ENCODE measurements at places on chromosomes 2 and 18. TPM values are rescaled to one million over a fixed set of nuclear protein-coding genes. Genes with fewer than 3 reads are reported as not detected.
A peak's percentile ranks its signal among the peaks of the same experiment; 100 is the strongest.

MRPS5 gene
- total RNA-seq = 66.3 TPM

DNA sequence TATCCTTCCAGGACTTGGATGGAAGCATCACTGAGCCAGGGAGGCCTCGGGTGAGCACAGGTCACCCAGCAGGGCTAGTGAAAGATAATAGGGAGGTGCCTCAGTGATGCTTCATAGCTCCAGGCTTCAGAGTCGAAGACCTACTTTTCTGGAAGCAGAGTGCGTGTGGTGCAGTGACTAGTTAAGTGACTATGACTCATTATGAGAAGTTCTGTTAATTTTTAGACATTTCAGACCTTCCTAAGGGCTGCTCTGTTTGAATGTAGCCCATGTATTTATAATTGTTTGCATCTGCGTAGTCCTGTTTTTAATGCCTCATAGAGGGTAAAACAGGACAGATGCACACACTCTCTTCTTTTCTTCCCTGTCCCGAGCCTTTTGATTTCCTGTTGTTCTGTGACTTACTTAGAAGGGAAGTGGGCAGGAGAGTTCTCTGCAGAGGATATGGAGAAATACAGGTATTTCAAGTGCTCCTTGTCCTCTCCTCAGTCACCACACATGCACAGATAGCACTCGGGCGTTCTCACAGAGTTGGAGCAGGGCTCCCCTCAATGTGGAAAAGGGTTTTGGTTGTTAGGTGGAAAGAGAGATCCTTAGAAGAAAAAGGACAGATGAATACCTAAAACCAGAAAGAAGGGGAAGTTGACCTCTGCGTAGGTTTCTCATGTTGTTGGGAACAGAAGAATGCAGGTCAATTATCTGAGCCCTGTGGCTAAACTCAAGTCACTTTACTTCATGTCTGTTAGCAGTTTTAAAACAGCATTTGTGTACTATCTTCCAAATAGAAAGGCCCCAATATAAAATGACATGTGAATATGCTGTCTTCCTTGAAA, 34.7 kb downstream of the RALB start:
- peak; percentile 54 for DNase-seq
- peaks cover 60% of the 10 kb centered on the region for H3K36me3 ChIP-seq
- H3K27ac ChIP-seq = peak overlapping the region; percentile 89

QPCT gene
- not detected for total RNA-seq

DNA sequence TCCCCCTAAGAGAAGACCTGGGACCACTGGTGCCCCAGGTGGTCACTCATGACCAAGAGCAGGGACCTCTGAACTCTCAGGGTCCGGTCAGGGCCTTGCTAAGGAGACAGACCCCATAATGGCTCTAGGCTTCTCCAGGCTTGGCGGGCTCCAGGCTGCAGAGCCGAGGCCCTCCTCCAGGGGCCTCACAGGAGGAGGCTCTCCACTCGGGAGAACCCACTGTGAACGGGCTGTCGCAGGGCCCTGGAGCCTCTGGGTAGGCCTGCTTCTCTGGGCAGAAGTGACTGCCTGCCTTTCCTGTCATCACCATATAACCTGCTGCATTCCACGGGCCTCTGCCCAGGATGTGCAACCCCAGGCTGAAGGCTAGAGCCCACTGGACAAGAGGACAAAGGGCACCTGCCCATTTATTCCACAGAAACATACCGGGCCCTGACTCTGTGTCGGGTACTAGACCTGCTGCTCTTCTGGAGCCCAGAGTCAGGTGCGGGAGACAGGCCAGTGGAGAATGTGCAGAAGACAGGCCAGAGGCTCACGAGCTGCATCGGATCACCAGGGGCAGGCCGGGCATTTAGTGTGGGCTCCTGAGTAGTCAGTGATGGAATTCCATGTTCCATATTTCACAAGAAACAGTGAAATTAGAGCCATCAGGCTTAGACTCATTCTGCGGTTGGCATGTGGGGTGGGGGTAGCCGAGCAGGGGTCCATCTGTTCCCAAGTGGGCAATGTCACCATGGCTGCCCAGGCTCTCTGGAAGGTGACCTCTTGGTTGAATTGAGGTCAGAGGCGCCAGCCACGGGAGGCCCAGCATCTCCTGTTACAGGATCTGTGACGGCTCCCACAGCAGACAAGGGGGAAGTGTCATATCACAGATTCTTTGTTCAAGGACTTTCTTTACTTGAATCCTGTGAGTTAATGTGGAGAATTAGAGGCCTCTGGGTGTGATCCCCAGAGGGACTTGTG, 220.8 kb downstream of the SH3RF3 start:
- peaks cover 34% of the 10 kb centered on the region for H3K4me1 ChIP-seq
- no peak for DNase-seq
- peak overlapping the region; percentile 79 for H3K27ac ChIP-seq
- no peaks in the 10 kb centered on the region for H3K36me3 ChIP-seq
- H3K27me3 ChIP-seq = peaks cover 31% of the 10 kb centered on the region

LYPD6 gene
- not detected for total RNA-seq

DNA sequence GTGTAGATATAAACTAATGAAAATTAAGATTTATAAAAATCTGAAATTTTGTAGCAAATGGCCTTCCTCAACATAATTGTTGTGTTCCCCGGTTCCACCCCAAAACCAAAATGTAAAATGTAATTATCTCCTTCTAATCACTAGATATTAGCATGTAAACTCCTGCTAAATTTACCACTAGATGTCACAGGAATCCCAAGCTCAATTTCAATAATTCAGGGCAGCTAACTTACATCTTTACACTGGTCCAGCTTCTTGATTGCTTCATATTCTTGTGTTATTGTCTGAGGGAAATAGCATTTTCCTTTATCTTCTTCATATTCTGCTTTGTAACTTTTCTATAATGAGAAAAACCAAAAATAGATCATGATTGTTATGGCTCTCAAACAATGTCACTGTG, 42.6 kb downstream of the NEB start:
- no peak overlapping the region for H3K4me3 ChIP-seq
- H3K27me3 ChIP-seq = no peaks in the 10 kb centered on the region
- DNase-seq = no peak
- no peaks in the 10 kb centered on the region for H3K4me1 ChIP-seq
- no peak overlapping the region for H3K27ac ChIP-seq
- no peaks in the 10 kb centered on the region for H3K36me3 ChIP-seq

- H3K27ac ChIP-seq = no peak within 1 kb of the TSS
- peaks cover 9% of the 10 kb centered on the region for H3K4me1 ChIP-seq
- DNase-seq = no peak
- no peaks in the 10 kb centered on the region for H3K36me3 ChIP-seq
- H3K4me3 ChIP-seq = peak within 1 kb of the TSS; percentile 37
Observed at GRCh38 chr2:237627441-237628246, at the start of gene LRRFIP1. Gene LRRFIP1 (plus strand): TSS chr2:237627587. CDS start chr2:237627645, 58 bp downstream.

PPP1R1C gene
- total RNA-seq = not detected

EVA1A gene
- not detected for total RNA-seq

DNA sequence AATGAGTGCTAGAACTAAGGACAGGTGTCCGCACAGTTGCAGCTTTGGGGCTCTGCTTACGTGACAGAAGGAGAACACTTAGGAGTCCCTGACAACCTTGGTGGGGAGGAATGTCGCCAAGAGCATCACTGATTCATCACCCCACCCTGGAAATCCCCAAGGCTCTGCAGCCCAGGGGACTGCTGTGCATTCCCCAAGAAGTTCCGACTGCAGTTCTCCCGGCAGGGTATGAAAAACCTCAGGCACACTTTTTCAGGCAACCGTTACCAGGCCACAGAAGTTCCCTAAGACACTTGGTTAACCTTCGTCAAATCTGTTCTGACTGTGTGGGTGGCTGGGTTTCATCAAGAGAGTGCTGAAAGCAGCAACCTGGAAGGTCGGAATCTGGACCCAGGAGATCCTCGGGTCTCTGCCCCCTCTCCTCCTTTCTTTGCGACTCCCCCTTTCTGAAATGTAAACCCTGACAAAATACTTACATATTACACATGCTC, 192.1 kb upstream of the CXCR4 start:
- H3K36me3 ChIP-seq = no peaks in the 10 kb centered on the region
- H3K27ac ChIP-seq = peak overlapping the region; percentile 12
- peaks cover 35% of the 10 kb centered on the region for H3K4me1 ChIP-seq
- no peak overlapping the region for H3K4me3 ChIP-seq

DNA sequence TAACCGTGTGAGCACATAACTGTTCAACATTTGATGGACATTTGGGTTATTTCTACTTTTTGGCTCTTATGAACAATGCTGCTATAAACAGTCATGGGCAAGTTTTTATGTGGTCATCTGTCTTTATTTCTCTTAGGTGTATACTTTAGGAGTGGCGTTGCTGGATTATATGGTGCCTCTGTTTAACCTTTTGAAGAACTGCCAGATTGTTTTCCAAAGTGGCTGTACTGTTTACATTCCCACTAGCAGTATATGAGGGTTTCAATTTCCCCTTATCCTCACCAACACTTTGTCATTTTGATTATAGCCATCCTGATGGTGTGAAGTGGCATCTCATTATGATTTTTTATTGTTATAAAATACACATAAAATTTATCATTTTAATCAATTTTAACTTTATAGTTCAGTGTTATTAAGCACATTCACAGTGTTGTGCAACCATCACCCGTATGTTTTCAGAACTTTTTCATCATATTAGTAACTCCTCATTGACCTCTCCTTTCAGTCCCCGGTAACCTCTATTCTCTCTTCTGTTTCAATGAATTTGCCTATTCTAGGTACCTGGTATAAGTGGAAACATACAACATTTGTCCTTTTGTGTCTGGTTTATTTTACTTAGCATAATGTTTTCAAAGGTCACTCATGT, 55.4 kb downstream of the EML4 start:
- H3K27ac ChIP-seq = no peak overlapping the region
- peaks cover 39% of the 10 kb centered on the region for H3K4me1 ChIP-seq
- DNase-seq = no peak
- peaks cover 38% of the 10 kb centered on the region for H3K36me3 ChIP-seq
- H3K4me3 ChIP-seq = no peak overlapping the region

- H3K27me3 ChIP-seq = peaks cover 7% of the 10 kb centered on the region
- no peak overlapping the region for H3K27ac ChIP-seq
- no peak overlapping the region for H3K4me3 ChIP-seq
- DNase-seq = peak; percentile 63
- no peaks in the 10 kb centered on the region for H3K36me3 ChIP-seq
- H3K4me1 ChIP-seq = peaks cover 41% of the 10 kb centered on the region
Observed at GRCh38 chr2:27720004-27720551, 51.4 kb upstream of the MRPL33 start.

DNA sequence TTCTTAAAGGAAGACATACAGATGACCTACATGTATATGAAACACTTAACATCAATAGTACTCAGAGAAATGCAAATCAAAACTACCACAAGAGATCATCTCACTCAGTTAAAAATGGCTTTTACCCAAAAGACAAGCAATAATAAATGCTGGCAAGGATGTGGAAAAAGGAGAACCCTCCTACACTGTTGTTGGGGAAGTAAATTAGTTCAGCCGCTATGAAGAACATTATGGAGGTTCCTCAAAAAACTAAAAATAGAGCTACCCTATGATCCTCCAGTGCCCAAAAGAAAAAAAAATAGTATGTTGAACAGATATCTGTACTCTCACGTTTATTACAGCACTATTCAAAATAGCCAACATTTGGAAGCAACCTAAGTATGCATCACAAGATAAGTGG, 1579.4 kb upstream of the TMEFF2 start:
- no peak overlapping the region for H3K4me3 ChIP-seq
- H3K36me3 ChIP-seq = no peaks in the 10 kb centered on the region
- no peak overlapping the region for H3K27ac ChIP-seq
- no peak for DNase-seq

- no peak overlapping the region for H3K27ac ChIP-seq
- peak; percentile 63 for DNase-seq
- no peaks in the 10 kb centered on the region for H3K27me3 ChIP-seq
- peaks cover 13% of the 10 kb centered on the region for H3K4me1 ChIP-seq
- H3K4me3 ChIP-seq = no peak overlapping the region
Observed at GRCh38 chr2:119338826-119339561, 27.6 kb downstream of the C2orf76 start.

DNA sequence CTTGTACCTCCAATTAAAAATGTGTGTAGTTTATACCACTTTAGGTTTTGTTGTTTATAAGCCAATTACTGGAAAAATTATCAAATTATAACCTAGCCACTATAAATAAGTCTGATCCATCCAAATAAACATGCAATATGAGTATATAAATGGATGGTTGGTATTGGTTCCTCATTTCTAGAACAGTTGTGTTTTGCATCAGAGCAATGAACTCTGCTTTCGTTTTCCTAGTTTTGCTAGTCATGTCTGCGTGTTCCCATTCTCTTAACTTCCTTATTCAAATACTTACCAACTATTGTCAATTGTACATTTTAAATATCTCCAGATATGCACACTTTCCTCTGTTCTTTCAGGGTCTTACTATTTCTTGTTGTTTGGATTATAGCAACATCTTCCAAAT, 641.7 kb downstream of the NR4A2 start:
- H3K36me3 ChIP-seq = no peaks in the 10 kb centered on the region
- no peak overlapping the region for H3K4me3 ChIP-seq
- H3K4me1 ChIP-seq = no peaks in the 10 kb centered on the region
- DNase-seq = no peak
- no peak overlapping the region for H3K27ac ChIP-seq

DNA sequence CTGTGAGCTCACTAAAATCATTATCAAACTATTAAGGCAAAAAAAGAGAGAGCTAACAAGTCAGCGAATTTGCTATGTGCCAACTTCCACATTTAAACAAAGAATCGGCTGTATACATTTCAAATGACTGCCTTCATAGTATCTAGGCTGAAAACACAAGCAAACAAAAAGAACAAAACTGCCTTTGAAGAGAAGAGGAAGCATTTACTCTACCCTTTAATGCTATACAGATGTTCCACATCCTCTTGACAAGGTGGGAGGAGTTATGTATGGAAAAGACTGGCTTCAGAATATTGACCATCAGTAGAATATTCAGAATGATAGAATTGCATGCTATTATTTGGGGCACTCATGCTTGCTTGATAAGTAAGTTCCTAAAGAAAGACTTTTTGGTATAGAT, 741.7 kb downstream of the PLCL1 start:
- no peak overlapping the region for H3K27ac ChIP-seq
- no peaks in the 10 kb centered on the region for H3K36me3 ChIP-seq
- no peaks in the 10 kb centered on the region for H3K4me1 ChIP-seq
- no peaks in the 10 kb centered on the region for H3K27me3 ChIP-seq
- no peak for DNase-seq

TOGARAM2 gene
- total RNA-seq = 8.9 TPM

DNA sequence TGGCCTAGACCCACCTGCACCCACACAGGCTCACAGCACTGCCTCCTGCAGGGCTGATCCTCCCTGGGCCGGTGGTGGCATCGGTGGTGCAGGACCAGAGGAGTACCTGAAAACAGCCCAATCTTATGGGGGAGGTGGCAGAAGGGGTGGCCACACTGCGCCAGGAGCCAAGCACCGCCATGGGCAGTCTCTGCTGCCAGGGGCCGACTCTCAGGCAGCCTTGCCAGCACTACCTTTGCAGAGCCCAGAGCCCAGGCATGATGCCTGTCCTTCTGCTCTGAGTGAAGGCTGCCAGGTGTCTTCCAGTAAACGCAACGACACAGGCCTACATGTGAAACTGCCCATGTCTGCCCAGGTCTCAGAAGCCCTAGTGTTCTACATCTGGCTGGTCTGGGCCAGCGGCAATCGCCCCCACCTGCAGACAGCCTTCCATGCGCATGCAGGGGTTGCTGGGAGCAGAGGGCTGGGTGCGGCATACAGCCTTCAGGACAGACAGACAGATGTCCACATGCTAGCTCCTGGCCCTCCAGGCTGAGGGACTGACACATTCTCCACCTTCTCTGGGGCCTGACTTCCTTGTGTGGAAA, 6.8 kb downstream of the HS6ST1 start:
- DNase-seq = peak; percentile 14
- peaks cover 6% of the 10 kb centered on the region for H3K4me1 ChIP-seq
- H3K36me3 ChIP-seq = no peaks in the 10 kb centered on the region
- H3K27ac ChIP-seq = no peak overlapping the region
- H3K27me3 ChIP-seq = peaks cover 2% of the 10 kb centered on the region
